Kidney (tissue), 22 donors: ENCODE measurements at places on chromosomes 13 and 19. TPM values are rescaled to one million over a fixed set of nuclear protein-coding genes. Genes with fewer than 3 reads are reported as not detected.

PRODH2 gene
- total RNA-seq: 9.0 TPM

ZNF837 gene
- total RNA-seq: 5.0 TPM

PEG3 gene
- total RNA-seq: 8.7 TPM

DACT3 gene
- 10.4 TPM for total RNA-seq

FGF21 gene
- not detected for total RNA-seq

LILRB3 gene
- 10.0 TPM for total RNA-seq

PPM1N gene
- total RNA-seq: 2.2 TPM

MBD3L3 gene
- total RNA-seq: not detected

ZNF71 gene
- 7.6 TPM for total RNA-seq

MAMSTR gene
- total RNA-seq: 2.2 TPM

LGALS14 gene
- not detected for total RNA-seq

PTPRH gene
- 2.8 TPM for total RNA-seq

BST2 gene
- total RNA-seq: 89.6 TPM

PSG11 gene
- total RNA-seq: not detected

RYR1 gene
- 2.8 TPM for total RNA-seq

FAM216B gene
- total RNA-seq: 0.09 TPM

KLK11 gene
- 0.47 TPM for total RNA-seq
